Dermis blood vessel endothelial cell (primary cell): ENCODE measurements at places on chromosomes 13 and 19. TPM values are rescaled to one million over a fixed set of nuclear protein-coding genes. Genes with fewer than 3 reads are reported as not detected.
A peak's percentile ranks its signal among the peaks of the same experiment; 100 is the strongest.

DNA sequence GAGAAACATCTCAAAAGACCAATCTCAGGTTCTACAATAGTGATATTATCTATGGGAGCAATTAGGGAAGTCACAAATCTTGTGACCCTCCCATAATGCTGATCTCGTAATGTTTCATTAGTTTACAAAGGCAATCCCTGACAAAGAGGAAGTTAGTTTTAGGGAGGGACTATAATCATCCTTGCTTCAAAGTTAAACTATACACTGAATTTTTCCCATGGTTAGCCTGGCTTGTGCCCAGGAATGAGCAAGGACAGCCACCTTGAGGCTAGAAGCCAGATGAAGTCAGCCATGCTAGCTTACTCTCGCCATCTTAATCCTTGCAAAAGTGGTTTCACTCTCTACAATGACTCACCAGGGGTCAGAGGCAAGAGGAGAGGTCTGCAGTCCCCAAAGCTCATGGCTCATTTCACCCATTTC, 5.4 kb downstream of the CEACAM3 start:
- no peak for DNase-seq

DNA sequence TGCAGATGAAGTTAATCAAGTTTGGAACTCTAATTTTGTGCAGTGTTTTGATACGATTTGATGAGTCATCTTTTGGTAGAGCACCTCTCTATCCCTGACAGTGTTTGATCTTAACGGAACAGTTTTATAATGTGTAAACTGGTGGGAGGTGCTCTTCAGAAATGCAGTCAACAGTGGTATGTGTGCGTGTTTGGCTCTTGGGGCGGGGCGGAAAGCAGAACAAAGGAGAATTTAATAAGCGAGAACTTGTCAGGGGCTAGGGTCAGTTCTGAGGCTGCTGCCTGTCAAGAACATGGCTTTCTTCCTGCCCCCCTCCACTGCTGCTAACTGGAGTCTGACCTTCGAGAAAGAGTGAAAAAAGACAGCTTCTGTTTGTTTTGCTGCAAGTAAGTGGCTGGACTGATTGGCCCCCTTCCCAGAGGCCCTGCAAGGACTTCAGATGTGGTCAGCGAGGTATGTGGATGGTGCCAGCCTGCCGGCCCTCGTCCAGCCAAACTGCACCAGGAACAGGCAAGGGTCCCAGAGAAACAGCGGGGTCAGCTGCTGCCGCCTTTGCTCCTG, 40.8 kb downstream of the BBC3 start:
- DNase-seq: peak; percentile 89

DNA sequence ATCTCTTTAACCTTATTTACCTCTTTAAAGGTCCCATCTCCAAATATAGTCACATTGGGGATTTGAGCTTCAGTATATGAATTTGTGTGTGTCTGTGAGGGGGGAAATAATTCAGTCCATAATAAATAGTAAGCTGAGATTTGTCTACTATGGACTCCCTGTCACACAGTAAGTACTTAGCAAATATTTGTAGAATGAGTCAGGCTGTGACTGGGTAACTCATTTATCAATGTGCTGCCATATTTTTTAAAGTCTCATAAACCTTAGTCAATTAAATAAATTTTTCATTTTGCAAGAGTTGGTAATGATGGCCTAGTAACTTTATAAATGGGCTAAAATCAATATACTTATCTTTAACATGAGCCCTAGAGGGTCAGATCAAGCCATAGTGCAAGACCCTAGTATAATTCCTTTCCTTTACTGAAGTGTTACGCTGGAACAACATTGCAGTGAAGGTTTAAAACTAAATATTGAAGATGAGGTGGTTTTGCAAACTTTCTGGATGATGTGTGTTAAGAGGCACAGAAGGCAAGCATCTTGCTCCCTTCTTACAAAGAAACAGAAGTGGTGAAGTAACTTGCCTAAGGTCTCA, 305.1 kb downstream of the KCNRG start:
- peak; percentile 23 for DNase-seq

The PALM3 gene
- not detected in 2 replicates for total RNA-seq

DNA sequence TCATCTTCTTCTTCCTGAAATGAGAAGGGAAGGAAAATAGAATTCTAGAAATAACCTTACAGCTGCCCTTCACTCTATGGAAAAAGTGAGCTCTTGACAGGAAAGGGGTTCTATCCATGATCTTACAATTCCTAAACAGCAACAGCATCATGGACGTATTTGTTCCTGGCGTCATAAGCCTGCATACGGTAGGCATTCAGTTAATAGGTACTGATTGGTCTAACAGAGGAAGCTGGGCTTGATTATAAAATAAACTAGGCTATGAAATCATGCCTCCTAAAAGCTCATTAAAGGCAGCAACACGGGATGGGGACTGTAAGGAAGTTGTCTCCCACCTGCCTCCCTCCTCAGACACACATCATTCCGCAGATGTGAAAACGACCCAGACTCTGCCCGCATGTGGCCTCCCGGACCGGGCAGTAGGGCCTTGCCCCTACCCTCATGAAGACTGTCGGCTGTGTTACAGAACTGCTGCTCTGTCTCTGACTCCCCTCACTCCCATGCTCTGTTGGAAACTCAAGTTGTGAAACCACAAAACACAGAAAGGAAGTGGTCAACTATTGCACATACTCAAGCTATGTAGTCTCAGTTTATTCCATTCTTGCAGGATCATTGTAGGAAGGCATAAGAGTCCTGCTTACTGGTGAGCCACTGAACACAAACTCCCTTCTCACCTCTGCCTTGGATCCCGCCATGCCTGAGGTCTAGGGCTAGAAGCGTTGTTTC, 129.8 kb downstream of the DLEU7 start:
- DNase-seq: no peak

- DNase-seq: peak; percentile 38
Observed at GRCh38 chr13:52070929-52071523, 46.5 kb downstream of the UTP14C start.

The HAUS8 gene
- total RNA-seq: 4.1 and 4.6 TPM in 2 replicates

DNA sequence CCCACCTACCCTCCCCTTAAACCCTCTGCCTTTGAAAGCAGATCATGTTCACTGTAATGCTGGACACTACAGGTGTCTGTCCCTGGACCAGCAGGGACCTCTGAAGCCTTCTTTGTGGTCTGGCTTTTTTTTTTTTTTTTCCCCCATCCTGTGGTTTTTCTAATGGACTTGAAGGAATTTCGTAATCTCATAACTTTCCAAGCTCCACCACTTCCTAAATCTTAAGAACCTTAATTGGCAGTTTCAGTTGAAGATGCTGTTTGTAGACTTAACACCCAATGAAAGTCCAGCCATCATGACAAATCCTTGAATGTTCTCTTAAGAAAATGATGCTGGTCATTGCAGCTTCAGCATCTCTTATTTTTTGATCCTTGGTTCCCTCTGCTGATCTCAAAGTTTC, 45.0 kb upstream of the LRCH1 start:
- no peak for DNase-seq

- DNase-seq: no peak
Observed at GRCh38 chr13:85492283-85492682, 306.9 kb downstream of the SLITRK6 start.

The COLGALT1 gene
- total RNA-seq: 105 and 106 TPM in 2 replicates

The PTPRS gene
- 17.5 and 26.2 TPM in 2 replicates for total RNA-seq
